ENCODE measurements at places on chromosomes 6 and 20.

GRCh38 chr20:13670160-13670559, 31.4 kb upstream of the TASP1 start:
- no peak for DNase-seq

- DNase-seq: no peak
These were observed 19.5 kb downstream of the CDH4 start for GRCh38 chr20:61271312-61272231.

DNA sequence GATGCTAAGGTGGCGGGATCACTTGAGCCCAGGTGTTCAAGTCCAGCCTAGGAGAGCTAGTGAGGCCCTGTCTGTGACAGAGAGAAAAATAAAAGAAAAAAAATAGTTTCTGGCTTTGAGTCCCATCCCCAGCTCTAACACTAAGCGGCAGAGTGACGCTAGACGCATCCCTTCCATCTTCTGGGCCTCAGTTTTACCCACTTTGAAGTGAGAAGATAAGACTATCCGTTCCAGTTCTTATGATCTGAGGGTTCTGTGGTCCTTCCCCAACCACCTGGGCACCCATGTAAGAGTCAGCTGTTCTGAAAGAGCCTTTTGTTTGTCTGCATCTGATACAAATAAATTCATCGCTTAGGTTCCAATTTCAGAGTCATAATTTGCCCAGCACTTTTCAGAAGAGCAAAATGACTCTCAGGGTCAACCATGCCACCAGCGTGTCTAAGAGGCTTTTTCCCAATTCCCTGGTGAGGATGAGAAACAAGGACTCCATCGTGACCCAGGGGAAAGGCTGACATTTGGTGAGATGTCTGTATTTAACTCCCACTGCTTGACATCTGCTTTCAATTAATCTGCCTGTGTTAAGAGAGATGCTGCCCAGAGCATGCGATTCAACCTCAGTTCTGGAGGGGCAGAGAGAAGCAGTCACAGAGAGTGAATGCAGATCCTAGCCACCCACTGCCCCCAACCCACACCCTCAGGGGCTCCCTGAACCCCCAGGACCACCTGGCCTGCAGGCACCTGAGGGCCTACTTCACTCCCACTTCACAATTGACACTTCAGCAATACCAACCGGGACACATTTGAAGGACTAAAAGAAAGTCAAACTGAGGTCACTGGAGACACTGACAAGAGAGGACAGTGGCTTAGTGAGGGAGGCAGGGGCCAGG, 131.6 kb upstream of the TOP1 start:
- no peak for DNase-seq

DNA sequence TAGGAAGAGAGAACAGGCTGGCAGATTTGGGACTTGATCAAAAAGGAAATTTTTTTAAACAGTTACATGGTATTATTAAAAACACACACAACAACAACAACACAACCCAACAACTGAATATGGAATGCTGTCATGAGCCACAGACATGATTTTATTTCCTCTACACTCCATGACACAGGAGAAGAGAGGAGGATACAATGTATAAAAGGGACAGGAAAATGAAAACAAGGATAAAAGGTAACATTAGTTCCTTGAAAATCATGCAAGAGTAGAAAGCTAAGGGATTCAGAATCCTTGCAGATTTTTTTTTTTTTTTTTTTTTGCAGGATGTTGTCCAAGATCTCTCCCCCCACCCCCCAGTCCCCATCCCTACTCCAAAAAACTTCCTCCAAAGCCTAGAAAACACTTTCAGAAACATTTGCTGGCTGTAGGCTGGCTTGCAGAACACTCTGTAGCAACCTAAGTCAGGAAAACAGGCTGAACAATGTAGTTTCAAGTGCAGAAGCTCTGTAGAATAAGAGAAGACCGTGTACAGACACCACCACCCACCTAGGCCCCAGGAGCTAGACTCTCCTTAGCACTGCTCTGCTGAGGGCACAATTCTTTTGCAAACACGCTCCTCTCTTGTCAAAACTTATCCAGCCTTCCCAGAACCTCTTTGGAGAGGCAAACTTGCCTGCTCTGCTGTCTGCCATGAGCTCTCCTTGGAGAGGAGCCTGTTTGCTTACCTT, 845 bp downstream of the ZMYND8 start:
- peak; percentile 15 for DNase-seq

- no peak for DNase-seq
These were observed 56.1 kb downstream of the KIAA0408 start for GRCh38 chr6:127402890-127403617.

DNA sequence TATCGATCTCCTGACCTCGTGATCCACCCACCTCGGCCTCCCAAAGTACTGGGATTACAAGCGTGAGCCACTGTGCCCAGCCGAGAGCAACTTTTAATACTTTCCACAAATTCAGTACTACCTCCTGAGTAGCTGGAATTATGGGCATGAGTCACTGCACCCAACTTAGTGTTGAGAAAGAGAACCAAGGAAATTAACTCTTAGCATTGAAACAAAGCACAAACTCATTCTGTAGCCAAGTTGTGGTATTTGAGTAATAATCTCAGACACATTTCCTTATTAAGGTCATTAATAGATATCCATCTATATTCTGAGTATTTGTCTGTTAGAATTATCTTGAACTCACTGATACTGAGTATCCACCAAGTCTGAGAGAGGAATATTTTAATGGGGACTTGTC, 14.3 kb upstream of the ELOVL2 start:
- DNase-seq: no peak

- no peak for DNase-seq
These were observed 6.1 kb upstream of the NANP start for GRCh38 chr20:25629816-25630499.

DNA sequence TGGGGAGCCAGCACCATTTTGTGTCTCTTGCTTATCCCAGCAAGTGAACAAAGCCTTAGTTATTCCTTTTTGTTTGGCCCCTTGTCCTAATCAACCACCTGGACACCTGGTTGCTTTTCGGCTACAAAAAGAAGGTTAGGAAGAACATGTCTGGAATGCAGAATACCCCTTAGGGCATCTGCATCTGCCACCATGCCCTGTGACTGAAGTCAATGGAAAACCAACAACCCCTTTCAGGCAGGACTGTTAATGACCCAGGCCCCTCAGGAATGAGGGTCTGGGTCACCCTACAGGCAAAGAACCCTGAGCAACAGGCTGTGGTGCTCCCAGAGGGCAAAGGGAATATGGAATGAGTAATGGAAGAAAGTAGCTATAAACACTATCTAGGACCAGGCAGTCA, 78.5 kb downstream of the PDE10A start:
- DNase-seq: no peak

DNA sequence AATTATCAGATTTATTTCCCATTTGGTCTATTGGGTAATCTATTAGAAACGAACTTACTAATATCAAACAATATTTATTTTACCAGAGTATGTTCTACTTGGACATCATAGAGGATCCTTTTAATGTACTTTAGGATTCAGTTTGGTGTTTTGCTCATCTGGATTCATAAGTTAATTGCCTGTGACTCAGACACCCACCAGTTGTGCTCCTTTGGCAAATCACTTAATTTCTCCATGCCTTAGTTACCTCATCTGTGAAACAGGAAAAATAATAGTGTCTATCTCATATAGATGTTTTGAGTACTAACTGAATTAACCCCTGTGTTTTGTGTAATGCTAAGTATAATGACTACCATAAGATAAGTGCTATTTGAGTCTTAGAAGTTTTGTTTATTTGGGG, 292.1 kb downstream of the LAMA2 start:
- DNase-seq: no peak

GRCh38 chr6:26660000-26660361, 435 bp upstream of the ZNF322 start:
- DNase-seq: peak; percentile 4

GRCh38 chr6:68008445-68008844, 626.6 kb upstream of the ADGRB3 start:
- no peak for DNase-seq

GRCh38 chr6:16130437-16130891, 1.6 kb downstream of the MYLIP start:
- no peak for DNase-seq

DNA sequence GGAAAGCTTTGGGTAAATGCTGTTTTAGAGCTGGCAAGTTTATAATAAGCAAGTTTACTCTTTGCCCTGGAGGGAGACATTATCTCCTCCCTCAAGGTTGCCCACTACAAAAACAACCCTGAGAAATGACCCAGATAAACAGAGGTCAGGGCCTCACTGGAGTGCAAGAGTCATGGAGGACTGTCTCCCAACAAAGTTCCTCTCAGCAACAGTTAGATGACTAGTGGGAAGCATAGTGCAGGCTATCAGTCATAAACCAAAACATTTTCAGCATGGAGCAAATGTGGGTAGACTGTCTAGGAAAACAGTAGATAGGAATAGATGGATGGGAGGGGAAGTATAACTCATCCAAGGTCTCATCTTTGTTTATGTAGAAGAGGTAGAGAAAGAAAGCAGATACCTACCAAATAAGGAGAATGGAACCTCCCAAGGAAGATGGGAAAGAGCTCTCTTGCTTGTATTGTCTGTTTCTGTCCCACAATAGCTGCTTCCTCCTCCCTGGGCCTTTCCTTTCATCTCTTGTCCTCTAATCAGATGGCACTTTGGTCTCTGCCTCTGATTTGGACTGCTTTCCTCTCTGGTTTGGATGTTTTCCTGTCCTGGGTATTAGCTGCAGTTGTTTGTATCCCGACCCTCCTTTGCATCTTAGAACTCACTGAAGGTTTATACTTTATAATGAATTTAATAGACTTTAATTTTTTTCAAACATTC, 95.4 kb downstream of the WASF1 start:
- DNase-seq: no peak

- no peak for DNase-seq
These were observed 130.1 kb downstream of the LRRC1 start for GRCh38 chr6:53924821-53925422.

- no peak for DNase-seq
These were observed 143.0 kb downstream of the GMDS start for GRCh38 chr6:2102316-2102883.

DNA sequence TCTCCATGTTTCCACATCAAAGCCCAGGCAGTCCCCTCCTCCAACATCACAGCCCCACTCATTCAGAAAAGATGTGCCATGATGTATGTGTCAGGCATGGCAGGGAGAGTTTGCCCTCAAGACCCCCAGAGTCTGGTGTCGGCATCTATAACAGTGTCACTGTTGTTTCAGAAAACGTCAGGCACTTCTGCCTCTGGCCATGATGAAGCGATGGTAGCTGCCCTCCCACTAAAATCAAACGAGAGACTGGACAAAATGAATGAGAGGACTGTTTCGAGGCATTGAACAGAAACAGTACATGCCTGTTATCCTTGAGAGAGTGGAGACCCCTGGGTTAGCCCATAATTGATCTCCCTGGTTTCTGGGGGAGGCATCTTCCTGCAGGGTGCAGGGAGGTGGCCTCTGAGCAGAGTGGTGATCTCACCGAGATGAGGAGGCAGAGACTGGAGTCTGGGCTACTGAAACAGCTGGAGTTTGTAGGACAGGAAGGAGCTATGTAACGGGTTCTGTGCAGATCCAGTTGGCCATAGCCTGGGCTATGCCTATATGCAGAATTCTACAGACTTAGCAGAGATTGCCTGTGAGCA, 144.5 kb downstream of the SYCP2 start:
- DNase-seq: no peak

- no peak for DNase-seq
These were observed 62.7 kb upstream of the ELOVL5 start for GRCh38 chr6:53411451-53411850.

DNA sequence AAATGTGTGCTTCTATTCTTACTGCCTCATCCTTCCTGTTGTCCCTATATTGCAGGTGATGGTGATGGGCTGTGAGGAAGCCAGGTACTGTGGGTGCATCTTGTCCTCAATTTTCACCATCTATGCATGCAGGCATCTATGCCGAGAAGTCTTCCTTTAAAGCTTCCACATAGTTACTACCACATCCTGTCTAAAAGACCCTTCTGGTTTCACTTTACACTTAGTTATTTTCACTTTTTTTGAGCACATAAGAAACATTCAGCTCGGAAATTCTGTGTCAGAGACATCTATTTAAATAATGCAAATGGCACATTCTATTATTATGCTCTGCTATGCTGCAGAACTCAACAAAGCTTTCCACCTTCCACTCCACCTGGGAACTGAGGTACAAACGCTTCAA, 28.2 kb upstream of the FABP7 start:
- no peak for DNase-seq

- no peak for DNase-seq
These were observed 380.2 kb downstream of the LAMA2 start for GRCh38 chr6:129263176-129263575.

DNA sequence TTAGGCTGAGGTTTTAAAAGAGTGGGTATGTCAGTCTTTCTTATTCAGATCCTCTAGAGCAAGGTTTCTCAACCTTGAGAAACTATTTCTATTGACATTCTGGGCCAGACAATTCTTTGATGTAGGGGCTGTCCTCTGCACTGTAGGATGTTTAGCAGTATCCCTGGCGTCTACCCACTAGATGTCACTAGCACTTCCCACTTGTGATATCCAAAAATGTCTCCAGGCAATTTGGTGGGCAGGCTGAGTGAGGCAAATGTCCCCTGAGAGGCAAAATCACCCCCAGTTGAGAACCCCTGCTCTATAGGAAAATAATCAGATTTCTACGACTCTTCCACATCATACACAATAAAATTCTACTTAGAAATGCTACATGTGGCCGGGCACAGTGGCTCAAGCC, 7.7 kb upstream of the ZKSCAN8 start:
- peak; percentile 31 for DNase-seq

DNA sequence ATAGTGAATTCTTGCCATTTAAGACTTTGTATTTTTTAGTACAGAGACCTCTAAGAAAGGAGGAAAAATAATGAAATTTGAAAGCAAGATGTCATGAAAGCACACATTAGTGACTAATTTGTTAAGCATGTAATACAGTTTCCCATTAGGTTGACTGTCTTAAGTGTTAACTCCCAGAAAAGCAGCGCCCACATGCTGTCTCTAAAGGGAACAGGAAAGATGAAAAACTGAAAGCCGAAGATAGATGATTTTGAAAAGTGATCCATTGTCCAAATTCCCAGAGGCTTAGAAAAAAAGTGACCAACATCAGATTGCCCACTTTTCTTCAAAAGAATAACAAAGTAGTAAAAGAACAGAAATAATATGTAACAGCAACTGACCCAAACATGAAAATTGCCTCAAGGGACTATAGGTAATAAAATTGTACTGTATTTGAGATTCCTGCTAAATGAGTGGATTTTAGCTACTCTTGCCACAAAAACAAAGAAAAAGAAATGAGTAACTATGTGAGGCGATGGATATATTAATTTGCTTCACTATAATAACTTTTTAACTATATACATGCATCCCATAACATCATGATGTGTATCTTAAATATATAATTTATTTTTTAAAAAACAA, 83.2 kb upstream of the OGFRL1 start:
- no peak for DNase-seq

- no peak for DNase-seq
These were observed 8.2 kb downstream of the NCOA7 start for GRCh38 chr6:125798734-125799508.

DNA sequence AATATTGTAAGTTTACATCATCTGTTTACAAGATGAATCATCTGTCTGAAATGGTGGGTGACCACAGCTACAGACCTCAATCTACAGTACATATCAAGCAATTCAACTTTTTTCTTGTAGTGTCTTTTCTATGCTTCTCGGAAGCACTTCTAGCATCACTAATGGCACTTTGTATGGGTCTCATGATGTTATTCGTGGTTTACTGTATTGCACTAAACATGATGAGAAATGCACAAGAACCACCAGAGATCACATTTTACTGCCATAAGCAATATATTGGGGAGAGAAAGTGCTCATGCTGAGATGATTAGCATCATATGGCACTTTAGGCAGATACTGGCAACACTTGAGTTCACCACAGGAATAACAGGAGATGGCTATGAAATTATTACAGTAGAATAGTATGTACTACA, 15.4 kb upstream of the BTBD3 start:
- DNase-seq: no peak
